ENCODE measurements at places on chromosomes 6 and 20.

DNA sequence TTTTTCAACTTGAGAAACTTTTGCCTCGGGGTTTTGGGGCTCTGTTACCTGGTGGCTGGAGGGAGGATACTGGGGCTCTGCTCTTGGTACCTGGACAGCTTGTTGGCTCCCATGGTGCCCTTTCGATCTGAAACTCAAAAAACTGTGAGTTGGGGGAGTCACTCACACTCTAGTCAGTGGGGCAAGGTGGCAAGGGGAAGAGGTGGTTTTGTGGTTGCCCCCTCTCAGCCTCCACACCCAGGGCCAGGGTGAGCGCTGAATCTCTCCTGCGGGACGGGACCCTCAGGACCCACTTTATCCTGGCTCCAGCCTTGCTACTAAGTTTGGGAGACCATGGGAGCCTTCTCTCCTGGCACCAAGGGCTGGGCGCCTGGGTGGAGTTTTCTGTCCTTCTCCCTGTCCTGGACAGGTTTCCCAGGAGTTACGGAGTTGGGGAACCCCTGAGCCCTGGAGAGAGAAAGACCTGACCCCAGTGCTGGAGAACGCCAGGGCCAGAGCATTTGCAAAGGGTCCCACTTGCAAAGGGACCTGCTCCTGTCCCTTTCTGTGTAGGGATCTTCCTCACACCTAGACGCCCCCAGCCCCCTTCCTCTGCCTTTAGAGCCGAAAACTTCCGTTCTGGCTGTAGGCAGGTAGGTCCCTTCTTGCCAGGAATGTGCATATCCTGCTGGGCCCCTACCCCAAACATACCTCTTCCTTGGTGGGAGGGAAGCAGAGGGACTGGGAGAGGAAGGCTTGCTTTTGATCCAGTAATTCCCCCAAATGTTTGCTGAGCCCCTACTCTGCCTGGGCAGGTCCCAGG is 2.9 kb downstream of the FOXP4 start:
- no peak for DNase-seq

DNA sequence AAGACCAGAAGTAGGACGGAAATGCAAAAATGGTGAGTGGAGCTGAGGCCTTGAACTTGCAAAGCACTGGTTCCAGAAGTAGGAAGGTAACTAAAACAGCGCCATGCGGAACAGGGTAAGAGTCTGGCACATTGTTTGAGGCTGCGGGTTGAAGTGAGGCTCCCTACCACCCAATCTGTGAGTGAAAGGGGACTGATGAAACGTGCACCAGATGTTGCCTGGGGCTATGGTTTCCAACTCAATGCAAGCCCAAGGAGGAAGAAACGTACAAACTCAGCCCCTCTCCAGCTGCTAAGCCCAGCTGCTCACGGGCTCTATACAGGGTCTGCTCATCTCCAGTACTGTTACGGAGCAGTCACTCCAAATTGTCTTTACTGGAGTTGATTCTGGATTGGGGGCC is 68.7 kb upstream of the KCNK16 start:
- no peak for DNase-seq

- DNase-seq, result no peak
Observed at GRCh38 chr20:49929142-49929494, 7.1 kb upstream of the RNF114 start.

GRCh38 chr20:9582137-9582536 is 67.7 kb downstream of the LAMP5 start:
- no peak for DNase-seq

GRCh38 chr6:158769234-158769770 is 49.9 kb downstream of the EZR start:
- no peak for DNase-seq

- no peak for DNase-seq
Observed at GRCh38 chr6:121143476-121143875, 190.8 kb downstream of the TBC1D32 start.

- no peak for DNase-seq
Observed at GRCh38 chr6:29965873-29966601, 23.7 kb downstream of the HLA-A start.

- DNase-seq, result no peak
Observed at GRCh38 chr6:71287926-71288227, 734 bp upstream of the OGFRL1 start.

GRCh38 chr6:89575562-89575960 is 63.0 kb downstream of the LYRM2 start:
- DNase-seq, result no peak

DNA sequence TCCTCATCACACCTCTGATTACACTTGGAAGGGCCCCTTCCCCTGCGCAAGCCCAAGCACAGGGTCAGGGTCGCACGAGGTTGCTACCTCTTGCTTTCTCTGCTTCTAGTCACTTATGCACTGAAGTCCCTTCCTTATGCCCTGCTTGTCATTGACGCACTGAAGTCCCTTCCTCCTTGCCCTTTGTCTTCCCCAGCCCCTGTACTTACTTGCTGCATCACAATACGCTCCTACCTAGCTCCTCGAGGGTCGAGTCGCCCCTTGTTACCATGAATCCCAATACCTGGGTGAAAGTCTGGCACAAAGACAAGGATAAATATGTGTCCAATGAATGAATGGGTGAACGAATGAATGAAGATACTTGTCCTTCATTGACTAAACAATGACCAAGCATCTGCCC is 75.9 kb downstream of the LYRM4 start:
- DNase-seq, result no peak

DNA sequence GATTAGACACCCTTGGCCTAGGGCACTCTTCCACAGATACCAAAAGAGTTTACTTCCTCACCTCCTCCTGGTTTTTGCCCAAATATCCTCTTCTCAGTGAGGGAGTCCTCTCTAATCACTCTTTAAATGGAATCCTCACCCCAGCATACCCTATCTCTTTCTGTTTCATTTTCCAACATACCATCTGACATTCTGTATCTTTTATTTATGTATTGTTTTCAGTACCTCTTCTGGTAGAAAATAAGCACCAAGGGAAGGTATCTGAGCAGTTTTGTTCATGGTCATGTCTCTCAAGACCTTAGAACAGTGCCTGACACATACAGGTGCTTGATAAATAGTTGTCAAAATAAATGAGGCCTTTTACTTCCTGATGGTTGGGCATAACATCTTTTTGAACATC is 55.1 kb downstream of the KIAA0408 start:
- DNase-seq, result no peak

GRCh38 chr20:48146877-48147276 is 361.6 kb upstream of the SULF2 start:
- DNase-seq, result no peak

DNA sequence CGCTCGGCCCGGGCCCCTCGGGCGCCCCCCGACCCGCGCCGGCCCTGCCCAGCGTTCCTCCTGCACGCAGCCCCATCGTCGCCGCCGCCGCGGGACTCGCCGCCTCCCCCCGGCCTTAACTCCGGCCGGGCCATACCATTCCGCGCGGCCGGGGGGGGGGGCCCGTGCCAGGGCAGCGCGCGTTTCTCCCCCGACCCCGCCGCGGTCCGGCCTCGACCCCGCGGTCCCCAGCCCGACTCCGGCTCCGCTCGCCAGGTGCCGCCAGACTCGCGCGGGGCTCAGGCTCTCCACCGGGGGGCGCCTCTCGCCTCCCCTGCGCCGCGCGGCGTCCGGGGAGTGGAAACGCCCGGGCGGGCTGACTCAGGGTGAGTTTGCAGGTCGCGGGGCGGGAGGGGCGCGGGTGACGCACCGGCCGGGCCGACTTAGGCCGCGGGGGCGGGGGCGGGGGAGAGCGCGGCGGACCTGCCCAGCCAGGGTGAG is at the start of gene SRXN1:
TSS of gene SRXN1 (minus strand) at position 91 of the 480 bp plus-strand sequence. CDS start at position 76, 15 bp downstream.
- DNase-seq, result peak; percentile 79

GRCh38 chr6:100176311-100176950 is 182.4 kb upstream of the MCHR2 start:
- DNase-seq, result no peak

DNA sequence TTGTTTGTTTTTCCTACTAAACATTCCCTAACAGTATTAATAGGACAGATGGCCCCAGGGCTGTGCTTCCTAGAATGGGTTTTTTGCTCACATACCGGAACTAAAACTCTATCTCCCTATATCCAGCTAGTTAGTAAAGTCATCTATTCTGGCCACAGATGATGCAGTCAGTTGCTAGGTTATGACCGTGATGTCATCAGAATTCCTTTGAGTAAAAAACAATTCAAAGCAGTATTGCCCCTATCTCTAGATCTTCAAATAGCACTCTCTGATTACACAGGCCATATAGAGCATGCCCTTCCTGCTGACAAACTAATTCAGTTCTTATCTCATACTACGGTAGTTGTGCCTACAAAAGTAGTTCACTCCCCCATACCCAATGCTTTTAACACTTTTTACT is 17.9 kb upstream of the ZNF451 start:
- no peak for DNase-seq

DNA sequence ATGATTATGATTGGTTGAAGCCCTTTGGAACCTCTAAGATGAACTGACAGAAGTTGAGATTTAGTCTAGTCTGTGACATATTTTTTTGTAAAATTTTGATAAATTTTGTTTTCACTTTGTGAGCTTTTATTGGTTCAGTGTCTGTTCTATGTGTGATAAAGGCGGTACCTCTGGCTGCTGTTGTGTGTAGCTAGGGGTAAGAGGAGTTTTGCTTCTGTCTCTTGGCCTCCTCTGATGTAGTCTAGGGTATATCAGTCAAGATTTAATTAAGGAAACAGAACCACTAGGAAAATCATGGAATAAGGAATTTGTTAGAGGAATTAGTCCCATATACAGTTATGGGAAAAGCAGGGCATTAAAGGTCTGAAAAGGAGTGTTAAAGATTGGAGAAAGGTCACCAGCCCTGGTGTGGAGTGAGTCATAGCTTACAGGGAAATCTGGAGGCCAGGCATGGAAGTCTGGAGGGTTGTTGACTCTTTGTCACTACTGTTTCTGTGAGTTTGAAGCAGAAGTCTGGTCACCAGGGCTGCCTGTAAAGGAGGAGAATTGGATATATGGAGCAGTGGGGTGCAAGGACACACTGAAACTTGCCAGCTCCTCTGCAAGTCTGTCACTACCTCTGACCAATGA is 28.5 kb downstream of the CDC5L start:
- no peak for DNase-seq

All from activated CD8-positive, alpha-beta memory T cell treated with anti-CD3 and anti-CD28 coated beads for 48 hours (primary cell).